Muscle of arm (tissue), 14 donors: ENCODE measurements at places on chromosomes 2 and 18. TPM values are rescaled to one million over a fixed set of nuclear protein-coding genes. Genes with fewer than 3 reads are reported as not detected.

The CRYGC gene
- polyA plus RNA-seq, result not detected

The AQP12B gene
- polyA plus RNA-seq, result 0.82 TPM

The HK2 gene
- polyA plus RNA-seq, result 7.2 TPM

The PARD3B gene
- polyA plus RNA-seq, result 7.3 TPM

The TNS1 gene
- polyA plus RNA-seq, result 146 TPM

The AQP4 gene
- polyA plus RNA-seq, result 0.67 TPM

The COL6A3 gene
- polyA plus RNA-seq, result 319 TPM

DNA sequence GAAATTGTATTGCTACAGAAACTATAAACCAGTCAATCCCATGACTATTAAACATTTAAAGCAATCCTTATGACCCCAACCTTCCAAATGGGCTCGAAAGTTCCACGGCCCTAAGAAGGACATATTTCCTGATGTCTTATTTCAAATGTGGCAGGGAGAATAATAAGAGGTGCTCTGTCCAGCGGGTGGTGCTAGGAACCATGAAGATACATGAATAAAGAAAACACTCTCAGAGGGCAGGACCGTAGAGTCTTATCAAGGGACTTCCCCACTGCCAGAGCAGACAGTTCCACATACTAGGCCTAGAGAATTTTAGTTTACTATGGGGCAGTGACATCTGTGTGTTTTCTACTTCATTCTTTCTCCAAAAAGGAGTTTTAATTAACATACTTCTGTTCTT is 187.1 kb upstream of the PIK3C3 start:
- no peak for DNase-seq

DNA sequence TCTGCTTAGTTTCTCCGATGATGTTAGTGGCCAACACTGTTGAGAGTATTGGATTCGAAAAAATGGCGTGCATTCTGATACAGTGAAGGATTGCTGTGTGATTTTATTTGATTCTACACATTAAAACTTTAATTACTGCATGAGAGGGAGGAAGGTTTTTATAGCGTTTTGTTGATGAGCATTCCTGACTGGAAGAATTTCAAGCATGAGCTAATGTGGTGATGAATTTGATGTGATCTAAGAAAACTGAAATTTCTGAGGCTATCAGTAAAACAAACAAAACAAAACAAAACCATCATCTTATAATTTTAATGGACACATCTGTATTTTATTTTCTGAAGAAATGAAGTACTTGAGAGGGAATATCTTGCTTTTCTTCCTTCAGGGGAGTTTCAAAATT is 59.6 kb downstream of the ITGB6 start:
- no peak for DNase-seq

- DNase-seq, result no peak
Measured at GRCh38 chr2:151297882-151298281, 8.4 kb upstream of the NMI start.

DNA sequence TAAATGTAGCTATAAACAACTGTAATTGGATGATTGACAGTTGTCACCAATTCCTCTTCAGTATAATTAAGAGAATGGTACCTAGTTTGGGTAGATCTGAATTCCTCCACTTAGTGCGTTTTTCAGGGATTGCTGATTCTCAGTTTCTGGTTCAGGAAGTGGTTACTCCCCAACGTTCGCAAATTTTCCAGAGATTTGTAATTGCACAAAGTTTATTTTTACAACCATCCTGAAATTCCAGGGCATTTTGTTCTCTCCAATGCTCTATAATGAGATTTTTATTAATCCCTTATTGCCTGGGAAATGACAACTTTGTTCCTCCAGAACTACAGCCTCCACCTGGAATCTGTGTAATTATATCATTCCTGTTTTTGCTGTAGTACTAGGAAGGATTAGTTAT is 710.6 kb upstream of the ZEB2 start:
- no peak for DNase-seq

GRCh38 chr2:7819316-7819715 is 862.5 kb upstream of the ID2 start:
- no peak for DNase-seq

DNA sequence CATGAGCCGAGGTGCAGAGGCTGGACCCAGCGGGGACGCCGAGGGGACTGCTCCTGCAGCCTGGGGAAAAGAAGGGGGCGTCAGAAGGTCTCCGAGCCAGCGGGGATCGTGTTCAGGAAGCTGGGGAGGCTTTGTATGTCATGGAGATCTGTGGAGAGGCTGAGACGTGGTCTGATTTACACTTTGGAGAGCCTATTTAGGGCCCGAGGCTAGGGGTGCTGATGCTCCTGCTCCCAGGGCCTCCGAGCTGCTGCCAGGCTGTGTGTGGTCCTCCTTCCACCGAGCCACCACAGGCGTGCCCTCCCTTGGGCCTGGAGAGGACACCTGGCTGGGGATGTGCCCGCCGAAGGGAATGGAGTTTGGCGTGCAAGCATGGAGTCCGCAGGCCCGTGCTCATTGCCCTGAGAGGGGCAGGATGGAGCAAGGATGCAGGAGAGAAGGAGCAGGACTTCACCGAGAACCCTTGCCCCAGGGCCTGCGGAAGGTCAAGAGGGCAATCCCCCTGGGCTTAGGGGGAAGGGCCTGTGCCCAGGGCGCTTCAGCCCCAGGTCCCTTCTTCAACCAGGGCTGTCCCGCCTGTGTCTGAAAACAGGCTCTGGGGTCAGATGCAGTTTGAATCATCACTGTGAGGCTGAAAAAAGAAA is 252.5 kb downstream of the VAPA start:
- no peak for DNase-seq

- no peak for DNase-seq
Measured at GRCh38 chr18:62529597-62529996, 6.8 kb downstream of the ZCCHC2 start.

- DNase-seq, result no peak
Measured at GRCh38 chr2:95008306-95008705, 17.2 kb upstream of the MAL start.
